Retina (tissue), 1 donor: ENCODE measurements at places on chromosomes 2 and 18.

DNA sequence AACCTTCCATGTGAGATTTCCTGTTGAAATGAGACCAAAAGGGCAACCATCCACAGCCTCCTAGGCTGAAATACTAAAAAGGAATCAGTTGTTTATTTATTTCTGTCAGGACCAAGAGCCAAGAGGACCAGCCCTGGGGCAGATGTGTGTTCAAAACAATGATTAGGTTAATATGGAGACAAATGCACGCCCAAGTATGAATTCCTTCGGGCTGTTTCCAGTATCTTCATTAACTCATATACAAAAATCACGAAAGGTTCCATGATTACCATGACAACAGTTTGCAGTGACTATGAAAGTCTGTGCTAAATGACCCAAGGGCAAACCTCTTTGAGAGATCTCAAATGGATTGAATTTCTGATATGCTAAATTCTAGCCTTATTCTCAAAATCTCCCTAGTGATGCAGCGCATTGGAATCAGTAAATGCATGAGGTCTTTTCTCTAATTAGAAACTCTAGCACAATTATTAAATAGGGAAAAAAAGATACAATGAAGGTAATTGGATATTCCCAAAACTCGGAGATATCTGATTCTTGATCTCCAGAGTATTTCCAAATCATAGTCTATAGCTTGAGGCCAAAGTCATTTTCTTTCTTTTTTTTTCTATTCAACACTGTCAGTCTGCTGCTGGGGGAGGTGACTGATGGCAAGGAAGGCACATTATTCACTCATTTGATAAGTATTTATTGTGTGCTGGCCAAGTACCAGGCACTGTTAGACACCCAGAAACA is 35.6 kb downstream of the VIT start:
- no peak for DNase-seq

GRCh38 chr18:4035521-4035920 is 419.6 kb downstream of the DLGAP1 start:
- DNase-seq = no peak

- no peak for DNase-seq
Measured at GRCh38 chr2:30155202-30155601, 8.4 kb downstream of the YPEL5 start.

GRCh38 chr2:8566774-8567468 is 114.9 kb upstream of the ID2 start:
- no peak for DNase-seq

- no peak for DNase-seq
Measured at GRCh38 chr18:44521668-44522022, 159.0 kb upstream of the SETBP1 start.

- DNase-seq = no peak
Measured at GRCh38 chr2:235619544-235619943, 125.7 kb downstream of the AGAP1 start.

- no peak for DNase-seq
Measured at GRCh38 chr2:127576433-127577207, 41.1 kb downstream of the MYO7B start.

DNA sequence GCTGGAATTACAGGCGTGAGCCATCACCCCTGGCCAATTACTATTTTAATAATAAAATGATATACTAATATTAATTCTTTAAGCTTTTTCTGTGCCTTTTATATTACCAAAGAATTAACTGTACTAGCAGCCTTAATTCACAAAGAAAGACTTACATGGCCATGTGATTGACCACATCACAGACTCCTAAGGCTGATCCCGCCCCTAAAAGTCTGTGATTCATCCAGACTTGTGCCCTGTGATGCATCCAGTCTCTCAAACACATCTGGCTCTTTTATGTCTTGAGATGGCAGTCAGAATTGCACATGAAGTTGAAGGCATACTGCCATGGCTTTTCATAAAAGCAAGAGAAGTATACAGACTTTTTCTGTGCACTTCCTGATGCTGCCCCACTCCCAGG is 91.7 kb downstream of the DTNA start:
- no peak for DNase-seq

- no peak for DNase-seq
Measured at GRCh38 chr18:9120796-9121195, 15.8 kb upstream of the ANKRD12 start.

DNA sequence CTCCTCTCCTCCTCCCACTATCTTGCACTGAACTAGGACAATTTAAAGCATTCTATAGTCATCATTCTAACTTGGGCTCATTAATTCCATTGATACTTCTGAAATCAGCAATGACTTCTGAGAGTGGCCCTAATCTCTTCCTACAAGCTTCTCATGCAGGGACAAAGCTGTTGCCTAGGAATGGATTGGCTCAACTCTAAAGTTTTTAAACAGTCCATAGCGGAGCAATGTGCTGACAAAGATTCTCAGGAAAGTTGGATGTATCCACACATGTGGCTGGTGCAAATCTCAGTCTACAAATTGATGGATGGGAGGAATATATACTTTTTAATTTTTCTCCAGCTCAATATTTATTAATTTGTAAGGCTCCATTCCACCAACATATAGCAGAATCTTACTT is 388.9 kb downstream of the SETBP1 start:
- no peak for DNase-seq
